Neural progenitor cell (in vitro differentiated cells): ENCODE measurements at places on chromosomes 6 and 20.

GRCh38 chr6:11852061-11852651, 73.6 kb upstream of the ADTRP start:
- DNase-seq, result peak; percentile 52

DNA sequence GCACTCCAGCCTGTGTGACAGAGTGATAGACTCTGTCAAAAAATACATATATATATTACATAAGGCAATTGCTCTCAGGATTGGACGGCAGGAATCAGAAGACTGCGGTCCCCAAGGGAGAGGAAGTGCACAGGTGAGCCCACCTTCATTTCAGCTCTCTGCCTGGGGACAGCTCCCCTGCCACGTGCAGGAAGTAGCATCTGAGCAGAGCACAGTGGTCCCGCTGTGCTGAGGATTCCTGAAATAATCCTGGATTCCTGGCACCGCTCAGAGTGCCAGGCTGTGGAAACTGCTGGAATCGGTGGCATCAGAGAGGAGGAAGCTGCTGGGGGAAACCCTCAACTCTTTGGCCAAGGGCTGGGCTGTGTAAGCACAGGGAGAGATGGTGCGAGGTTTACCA, 27.7 kb downstream of the NFATC2 start:
- no peak for DNase-seq

DNA sequence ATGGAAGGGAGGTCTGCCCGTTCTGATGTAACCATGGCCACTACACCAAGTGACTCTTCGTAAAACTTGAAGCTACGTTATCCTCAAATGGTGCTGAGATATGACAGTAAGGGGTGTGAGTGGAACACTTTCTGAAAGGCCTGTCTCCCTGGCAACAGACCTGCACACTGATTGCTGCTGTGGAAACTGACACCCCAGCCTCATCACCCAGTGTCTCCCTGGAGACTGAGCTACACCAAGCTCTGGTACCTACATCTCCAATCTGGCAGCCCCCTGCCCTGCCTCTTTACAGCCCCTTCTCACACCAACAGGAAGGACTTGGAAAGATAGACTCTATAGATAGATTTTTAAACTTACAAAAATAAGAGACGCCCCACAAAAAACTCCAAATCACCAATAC, 13.2 kb downstream of the PI16 start:
- DNase-seq, result no peak

GRCh38 chr6:152402791-152403190, 234.4 kb downstream of the SYNE1 start:
- no peak for DNase-seq

DNA sequence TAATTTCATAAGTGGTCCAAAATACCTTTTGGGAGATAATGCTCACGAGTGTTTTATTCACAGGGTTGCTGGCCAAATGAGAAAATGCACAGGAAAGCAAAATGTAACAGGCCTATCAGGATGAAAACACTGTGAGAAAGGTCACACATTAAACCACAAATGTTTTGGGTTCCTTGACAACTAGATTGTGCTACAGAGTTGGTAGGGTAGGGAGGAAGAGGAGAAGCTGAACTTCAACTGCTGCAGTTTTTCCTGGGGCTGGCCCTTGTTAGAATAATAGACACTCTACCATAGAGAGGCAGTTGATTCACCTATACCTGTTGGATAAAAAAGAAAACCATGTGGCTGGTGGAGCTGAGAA, 28.1 kb upstream of the PAQR8 start:
- no peak for DNase-seq

GRCh38 chr20:16257021-16257420, 316.2 kb downstream of the KIF16B start:
- no peak for DNase-seq

- DNase-seq, result no peak
Observed at GRCh38 chr20:17673084-17673483, 9.0 kb downstream of the RRBP1 start.

GRCh38 chr6:24872779-24873178, 63.0 kb downstream of the RIPOR2 start:
- peak; percentile 75 for DNase-seq

DNA sequence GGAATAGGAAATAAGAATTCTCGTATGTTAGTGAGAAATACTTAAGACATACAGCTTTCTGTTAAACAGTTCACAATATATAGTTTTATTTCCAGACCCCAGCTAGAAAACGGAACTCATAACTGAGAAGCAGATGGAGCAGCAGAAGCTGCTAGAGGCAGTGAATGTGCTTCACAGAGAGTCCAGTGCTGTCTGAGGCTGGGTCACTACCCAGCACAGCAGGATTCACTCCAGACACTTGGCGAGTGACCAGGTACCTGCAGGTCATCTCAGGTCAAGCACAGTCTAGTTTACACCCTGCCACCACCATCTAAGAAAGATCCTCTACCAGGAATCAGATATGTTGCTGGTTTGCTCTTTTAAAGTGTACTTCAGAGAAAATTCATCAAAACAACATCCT, 243.1 kb upstream of the RAB32 start:
- DNase-seq, result no peak

- no peak for DNase-seq
Observed at GRCh38 chr6:37946057-37946456, 126.5 kb downstream of the ZFAND3 start.

DNA sequence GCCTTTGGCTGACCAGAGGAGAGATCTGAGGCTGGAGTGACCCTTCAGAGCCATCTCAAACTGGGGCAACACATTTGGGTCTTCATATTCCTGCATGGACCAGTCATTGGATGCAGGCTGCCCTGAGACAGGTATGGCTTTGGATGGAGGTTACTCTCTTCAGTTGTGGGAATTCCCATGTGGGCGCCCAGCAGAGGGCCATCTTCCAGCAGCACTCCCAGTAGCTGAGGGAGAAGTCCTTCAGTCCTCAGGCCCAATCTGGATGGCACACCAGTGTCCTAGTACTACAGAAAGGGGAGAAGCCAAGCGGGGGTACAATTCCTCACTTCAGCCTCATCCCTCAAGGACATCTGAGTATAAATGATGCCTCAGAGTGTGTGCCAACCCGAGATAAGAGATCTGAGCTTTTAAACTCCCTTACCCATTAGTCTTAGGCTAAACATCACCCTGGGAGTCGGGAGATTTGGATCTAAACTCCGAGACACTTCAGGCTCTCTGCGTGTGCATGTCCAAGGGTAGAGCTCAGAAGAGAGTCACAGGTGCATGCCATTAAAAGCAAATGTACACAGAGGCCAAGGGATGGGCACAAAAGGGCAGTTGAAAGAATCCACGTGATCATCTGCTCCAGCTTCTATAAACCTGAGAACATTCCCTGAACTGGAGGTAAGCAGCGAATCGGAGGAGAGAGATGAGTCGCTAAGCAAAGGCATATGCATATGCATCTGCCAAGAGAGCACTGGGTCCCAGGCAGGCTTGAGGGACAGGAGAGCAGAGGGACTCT, 204.6 kb downstream of the CD83 start:
- peak; percentile 18 for DNase-seq

- no peak for DNase-seq
Observed at GRCh38 chr6:10557913-10558312, 36.8 kb downstream of the GCNT2 start.

GRCh38 chr6:129903082-129903481, 42.0 kb upstream of the TMEM244 start:
- DNase-seq, result no peak

GRCh38 chr20:24684421-24684871, 215.0 kb downstream of the SYNDIG1 start:
- no peak for DNase-seq

GRCh38 chr6:119297049-119297448, 52.5 kb downstream of the MAN1A1 start:
- DNase-seq, result no peak

- no peak for DNase-seq
Observed at GRCh38 chr6:43220439-43220951, 8.8 kb downstream of the DNPH1 start.

- no peak for DNase-seq
Observed at GRCh38 chr20:35111141-35111888, 18.7 kb upstream of the TRPC4AP start.

GRCh38 chr6:107657755-107658461, 166.2 kb downstream of the SCML4 start:
- no peak for DNase-seq

GRCh38 chr6:69813508-69813907, 16.7 kb upstream of the LMBRD1 start:
- DNase-seq, result no peak

- no peak for DNase-seq
Observed at GRCh38 chr6:105786890-105787655, 299.1 kb upstream of the PRDM1 start.

DNA sequence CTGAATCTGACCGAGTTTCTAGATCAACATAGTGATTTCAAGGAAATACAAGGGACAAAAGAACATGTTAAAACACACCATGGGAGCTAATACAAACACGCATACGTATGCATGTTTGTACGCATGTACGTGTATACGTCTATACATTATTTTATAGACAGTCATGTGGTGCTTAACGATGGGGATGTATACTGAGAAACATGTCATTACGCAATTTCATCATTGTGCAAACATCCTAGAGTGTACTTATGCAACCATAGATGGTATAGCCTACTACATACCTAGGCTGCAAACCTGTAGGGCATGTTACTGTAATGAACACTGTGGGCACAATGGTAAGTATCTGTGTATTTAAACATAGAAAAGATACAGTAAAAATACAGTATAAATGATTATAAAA, 25.0 kb upstream of the NELFCD start:
- DNase-seq, result no peak

DNA sequence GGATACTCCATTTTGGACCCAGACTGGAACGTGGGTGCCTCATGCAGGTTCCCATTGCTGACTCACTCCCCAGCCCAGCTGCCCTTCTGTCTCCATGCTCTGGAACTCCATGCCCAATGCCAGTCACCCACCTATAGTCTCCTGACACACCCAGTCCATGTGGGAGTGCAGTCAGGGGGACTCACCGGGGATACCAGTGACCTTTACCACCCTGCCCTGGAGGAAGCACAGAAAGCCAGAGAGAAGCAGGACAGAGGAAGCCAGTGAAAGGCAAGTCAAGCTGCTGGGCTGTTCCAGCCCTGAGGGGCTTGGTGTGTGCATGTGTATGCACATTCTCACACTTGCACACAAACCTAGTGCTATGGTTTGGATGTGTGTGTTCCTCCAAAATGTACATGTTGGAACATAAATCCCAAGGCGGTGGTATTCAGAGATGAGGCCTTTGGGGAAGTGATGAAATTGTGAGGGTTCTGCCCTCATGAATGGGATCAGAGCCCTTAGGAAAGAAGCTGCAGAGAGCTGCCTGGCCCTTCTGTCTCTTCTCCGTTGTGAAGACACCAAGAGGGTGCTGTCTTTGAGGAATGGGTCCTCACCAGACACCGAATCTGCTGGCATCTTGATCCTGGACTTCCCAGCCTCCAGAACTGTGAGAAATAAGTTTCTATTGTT, 121.4 kb upstream of the MAFB start:
- no peak for DNase-seq

DNA sequence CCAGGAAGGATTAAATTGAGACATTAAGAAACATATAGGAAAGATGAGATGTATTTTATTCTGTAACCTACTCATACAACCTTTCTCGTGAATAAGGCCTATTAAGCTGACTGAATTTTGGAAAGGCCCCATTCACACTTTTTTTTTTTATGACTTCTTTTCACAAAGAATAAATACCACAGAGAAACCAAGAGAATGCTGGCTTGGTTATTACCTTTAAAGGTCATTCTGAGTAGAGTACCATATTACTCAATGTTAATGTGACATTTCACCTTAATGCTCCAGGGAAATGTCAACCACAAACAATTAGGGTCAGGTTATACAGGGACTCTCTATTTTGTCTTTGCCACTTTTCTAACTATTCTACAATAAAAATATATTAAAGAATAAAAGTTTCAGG, 204.9 kb upstream of the PTCHD4 start:
- DNase-seq, result no peak
